ENCODE measurements at places on chromosomes 11 and 22.
A peak's percentile ranks its signal among the peaks of the same experiment; 100 is the strongest.

DNA sequence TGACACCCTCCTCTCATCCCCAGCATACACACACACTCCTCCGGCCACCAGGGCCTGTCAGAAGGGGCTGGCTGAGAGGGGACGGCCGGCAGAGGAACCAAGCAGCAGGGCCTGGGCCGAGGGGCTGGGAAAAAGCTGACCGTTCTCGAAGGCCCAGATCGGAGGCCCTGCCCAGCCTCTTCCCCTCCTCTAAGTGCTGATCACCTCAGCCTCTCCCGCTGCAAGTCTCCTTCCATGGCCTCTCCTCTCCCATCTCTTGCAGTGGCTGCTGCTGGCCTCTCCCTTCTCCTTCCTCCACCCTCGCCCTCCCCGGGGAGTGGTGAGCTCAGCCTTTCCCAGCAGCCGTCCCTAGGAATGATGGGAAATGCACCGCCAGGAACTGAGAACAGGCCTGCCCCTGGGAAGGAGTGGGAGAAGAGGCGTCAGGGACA is 39.6 kb downstream of the ARRB1 start:
- DNase-seq = peak; percentile 66

- no peak for DNase-seq
Measured at GRCh38 chr11:71266114-71266833, 13.9 kb upstream of the SHANK2 start.

DNA sequence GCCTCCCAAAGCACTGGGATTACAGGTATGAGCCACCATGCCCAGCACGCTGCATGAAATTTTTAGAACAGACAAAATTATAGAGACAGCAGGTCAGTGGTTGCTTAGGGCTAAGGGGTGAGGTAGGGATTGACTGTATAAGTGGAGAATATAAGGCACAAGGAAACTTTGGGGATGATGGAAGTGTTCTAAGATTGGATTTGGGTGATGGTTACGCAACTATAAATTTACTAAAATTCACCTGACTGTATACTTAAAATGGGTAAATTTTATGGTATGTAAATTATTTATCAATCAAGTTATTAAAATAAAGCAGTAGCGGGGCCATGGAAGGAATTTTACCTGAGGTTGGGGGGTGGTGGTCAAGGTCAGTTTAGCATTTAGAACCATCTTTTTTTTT is 16.4 kb upstream of the POLD3 start:
- no peak for DNase-seq

DNA sequence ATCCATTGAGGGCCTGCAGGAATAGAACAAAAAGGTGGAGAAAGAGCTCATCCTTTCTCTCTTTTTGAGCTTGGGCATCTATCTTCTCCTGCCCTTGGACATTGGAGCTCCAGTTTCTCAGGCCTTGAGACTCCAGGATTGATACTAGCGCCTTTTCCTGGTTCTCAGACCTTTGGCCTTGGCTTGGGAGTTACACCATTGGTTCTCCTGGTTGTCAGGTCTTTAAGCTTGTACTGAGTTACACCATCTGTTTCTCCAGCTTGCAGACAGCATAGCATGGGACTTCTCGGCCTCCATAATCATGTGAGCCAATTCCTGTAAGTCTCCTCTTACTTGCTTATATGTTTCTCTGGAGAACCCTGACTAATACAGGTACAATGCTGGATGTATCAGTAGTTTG is 72.6 kb downstream of the GRK3 start:
- DNase-seq = no peak

DNA sequence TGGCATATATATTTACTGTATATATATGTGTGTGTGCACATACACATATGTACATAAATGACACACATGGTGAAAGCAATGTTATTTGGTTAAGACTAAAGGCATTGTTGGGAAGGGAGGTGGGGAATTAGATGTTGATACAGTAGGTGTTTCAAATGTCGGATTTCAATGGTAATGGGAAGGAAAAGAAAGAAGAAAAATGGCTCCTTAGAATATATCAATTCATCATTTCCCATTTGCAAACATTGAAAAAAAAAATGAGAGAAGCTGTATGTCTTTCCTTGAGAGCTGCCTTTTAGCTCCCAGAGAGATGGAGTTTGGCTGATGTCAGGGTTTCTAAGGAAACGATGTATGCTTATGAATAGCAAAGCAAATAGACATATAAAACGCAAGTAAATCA is 33.4 kb upstream of the ATXN10 start:
- no peak for DNase-seq

- no peak for DNase-seq
Measured at GRCh38 chr11:100438376-100438775, 248.7 kb upstream of the ARHGAP42 start.

DNA sequence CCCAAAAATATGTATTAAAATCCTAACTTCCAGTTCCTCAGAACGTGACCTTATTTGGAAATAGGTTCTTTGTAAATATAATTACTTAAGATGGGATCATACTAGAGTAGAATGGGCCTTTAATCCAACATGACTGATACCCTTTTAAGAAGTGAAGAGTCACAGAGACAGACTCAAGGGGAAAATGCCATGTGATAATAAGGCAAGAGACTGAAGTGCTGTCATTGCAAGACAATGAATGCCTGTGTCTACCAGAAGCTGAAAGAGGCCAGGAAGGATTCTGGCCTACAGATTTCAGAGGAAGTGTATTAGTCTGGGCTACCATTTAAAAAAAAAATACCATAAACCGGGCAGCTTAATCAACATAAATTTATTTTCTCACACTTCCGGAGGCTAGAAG is 85.9 kb upstream of the LRRC55 start:
- no peak for DNase-seq

DNA sequence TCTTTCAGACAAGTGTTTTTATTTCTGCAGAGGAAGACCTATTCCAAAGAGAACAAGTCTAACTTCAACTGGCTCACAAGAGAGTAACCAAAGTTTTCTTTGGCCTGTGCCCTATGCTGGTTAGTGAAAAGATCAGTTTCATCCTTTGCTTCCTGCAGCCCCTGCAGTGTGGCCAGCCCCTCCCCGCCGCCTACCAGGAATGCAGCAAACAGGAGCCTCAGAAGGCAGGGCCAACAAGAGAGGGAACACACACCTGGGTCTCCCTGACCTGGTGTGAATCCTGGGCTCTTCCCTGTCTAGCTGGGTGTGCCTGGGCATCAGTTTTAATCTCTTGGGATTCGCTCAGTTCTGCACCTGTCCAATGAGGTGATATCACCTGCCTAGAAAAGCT is 21.5 kb upstream of the SCARF2 start:
- DNase-seq = no peak

DNA sequence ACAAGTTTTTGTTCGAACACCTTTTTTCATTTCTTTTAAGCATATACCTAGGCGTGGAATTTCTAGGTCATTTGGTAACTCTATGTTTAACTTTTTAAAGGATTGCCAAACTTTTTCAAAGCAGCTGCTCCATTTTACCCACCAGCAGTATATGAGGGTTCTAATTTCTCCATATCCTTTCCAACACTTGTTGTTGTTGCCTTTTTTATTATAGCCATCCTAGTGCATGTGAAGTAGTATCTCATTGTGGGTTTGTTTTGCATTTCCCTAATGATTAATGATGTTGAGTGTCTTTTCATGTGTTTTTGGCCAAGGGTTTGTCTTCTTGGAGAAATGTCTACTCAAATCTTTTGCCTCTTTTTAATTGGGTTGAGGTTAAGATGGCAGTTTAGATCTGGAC is 24.5 kb downstream of the CSTPP1 start:
- no peak for DNase-seq

DNA sequence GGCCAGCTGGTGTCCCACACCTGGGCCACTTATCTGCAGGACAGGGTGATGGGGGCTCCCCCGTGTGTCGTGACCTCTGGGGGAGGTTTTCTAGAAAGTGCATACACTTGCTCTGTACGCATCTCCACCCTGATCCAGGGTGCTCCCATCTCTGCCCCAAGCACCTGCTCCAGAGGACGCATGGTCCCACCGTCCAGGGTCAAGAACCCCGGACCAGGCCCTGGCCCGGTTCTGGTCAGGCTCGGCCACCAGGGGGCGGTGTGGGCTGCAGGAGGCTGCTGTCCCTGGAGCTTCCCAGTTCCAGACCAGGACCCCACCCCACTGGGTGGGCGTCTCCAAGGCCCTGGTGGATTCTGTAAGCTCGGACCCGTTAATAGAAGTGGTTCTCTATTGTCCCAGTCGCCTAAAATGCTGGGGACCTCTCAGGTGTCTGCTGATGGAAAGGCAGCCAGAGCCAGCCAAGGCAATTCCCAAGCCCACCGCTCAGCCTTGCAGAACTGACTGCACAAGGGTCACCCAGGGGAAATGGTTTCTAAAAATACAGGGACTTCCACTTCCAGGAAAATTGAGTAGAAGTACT is 34.7 kb upstream of the SEPTIN5 start:
- DNase-seq = no peak

DNA sequence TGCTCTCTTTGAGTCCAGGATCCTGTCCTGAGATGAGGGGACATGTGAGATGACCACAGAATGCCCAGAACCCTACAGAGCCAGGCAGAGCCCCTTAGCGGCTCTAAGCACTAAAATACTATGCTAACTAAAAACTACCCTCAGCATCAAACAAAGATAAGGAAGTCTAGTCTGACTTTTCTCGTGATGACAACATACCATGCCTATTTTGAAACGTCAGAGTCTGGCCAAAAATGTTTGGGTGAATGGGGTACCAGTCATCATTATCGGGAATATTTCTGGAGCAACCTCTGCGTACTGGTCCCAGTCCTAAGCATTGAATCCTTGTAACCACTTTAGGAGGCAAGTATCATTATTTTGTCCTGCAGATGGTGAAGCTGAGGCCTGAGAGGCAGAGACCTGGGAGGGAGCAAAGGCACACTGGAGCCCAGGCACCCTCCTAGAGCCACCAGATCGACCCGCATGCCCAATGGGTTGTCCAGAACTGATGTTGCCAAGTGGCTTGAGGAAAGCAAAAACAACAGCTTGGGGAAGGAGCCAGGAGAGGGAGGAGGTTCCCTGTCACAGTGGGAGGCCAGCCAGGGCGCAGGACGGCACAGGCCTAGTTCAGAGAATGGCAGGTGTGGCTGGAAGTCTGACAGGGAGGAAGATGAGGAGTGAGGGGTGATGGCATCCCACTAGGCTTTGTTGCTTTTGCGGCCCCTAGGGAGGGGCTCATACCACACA is 7.2 kb upstream of the OSM start:
- DNase-seq = no peak

DNA sequence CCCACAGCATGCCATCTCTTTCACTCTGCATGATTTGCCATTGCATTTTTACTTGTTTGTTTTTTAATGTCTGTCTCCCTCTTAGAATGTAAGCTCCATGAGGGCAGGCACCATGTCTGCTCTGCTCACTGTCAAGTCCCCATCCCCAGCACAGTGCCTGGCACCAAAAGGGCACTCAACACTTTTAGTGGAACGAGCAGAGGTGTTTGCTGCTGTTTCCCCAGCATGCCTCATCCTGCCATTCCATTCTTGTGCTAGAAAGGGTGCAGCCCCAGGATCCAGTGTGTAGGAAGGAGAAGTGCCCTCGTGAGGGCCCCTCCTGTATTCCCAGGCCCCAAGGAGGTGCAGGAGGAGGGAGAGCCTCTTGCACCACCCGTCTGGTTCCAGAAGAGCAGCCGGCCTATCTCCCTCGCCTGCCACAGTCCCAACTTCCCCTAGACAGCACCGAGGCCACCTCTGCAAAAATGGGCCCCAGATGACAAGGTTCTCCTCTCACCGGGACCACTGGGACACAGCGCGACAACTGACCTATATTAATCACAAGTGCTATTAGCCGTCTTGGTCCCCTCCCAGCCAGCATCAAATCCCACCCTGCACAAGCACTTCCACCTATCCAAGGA is 33.3 kb upstream of the CACNG2 start:
- no peak for DNase-seq

DNA sequence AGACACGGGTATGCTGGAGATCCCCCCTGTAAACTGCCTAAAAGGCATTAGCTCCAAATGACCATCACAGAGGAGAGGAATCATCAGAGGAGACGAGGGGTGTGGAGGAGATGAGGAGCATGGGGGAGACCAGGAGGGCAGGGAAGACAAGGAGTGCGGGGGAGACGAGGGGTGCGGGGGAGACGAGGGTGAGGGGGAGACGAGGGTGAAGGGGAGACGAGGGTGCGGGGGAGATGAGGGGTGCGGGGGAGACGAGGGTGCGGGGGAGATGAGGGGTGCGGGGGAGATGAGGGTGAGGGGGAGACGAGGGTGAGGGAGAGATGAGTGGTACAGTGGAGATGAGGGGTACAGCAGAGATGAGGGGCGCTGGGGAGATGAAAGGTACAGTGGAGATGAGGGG is 17.5 kb upstream of the GAL start:
- DNase-seq = no peak

DNA sequence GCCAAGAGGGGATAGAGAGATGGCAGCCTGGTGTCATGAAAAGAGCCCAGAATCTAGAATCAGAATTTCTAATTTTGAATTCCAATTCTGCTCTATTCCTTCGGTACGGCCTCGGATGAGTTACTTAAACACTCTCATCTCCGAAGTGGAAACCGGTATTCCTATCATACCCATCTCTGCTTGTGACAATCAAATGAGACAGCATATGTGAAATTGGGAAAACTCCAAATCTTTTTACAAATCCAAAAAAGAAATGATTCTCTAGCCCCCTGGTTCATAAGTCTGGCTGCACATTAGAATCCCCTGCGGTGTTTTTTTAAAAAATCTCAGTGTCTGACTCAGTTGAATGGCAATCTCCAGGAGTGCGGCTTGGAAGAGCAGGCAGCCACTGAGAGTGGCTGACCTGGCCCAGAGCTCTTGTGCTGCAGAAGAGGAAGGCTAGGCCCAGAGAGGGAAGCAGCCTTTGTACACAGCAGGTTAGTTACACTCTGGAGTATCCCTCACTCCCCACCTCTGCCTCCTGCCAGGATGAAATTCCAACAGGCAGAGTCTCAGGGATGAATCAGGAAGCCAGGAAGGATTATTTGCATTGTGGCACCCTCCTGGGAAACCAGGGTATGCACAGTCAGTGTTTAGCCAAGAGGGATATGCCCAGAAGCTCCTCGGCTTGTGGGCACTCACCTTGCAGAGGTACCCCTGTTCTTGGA is 93.6 kb upstream of the ISX start:
- DNase-seq = peak; percentile 59

DNA sequence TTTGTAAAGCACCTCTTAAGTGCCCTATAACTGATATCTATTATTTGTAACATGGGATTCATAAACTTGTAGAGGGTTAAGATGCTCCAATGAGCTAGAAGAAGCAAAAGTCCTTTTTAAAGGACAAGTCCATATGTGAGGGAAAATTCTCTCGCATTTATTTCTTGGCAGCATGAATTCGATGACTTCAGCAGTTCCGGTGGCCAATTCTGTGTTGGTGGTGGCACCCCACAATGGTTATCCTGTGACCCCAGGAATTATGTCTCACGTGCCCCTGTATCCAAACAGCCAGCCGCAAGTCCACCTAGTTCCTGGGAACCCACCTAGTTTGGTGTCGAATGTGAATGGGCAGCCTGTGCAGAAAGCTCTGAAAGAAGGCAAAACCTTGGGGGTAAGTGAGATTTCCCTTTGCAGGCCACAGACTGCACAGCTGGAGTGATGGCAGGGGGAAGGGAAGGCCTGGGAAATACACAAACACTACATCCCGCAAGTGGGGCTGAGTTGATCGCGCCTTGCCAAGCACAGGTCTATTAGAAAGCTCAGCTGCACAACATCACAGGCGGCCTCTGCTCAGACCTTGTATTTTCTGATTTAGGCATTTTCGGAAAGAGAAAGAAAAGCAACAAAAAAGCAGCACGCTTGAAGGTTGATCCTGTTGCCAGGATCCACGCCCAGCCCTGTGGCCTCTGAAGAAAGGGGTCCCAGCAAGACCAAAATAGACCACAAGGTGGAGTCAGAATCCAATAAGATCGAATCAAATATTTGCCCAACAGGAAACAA is 1.5 kb downstream of the MS4A8 start:
- no peak for DNase-seq
